Epithelial cell of prostate (primary cell): ENCODE measurements at places on chromosomes 3 and 15.

DNA sequence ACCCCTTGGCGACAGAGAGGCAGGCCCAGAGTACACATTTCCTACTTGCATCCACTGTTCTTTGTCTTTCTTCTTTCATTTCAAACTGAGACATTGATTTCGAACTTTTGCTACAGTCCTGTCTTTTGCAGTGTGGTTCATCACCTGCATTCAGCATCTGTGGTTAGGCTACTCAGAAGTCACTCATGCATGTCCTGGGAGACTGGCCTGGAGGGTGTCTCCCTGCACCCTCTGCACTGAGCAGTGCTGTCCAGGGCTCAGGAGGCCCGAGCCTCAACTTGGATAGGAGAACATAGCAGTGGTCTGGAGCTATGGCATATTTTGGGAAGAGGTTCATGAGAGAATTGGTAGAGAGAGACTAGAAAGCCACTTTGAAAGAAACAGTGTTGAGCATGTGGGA lies 240.2 kb upstream of the TPRG1 start:
- DNase-seq: no peak

DNA sequence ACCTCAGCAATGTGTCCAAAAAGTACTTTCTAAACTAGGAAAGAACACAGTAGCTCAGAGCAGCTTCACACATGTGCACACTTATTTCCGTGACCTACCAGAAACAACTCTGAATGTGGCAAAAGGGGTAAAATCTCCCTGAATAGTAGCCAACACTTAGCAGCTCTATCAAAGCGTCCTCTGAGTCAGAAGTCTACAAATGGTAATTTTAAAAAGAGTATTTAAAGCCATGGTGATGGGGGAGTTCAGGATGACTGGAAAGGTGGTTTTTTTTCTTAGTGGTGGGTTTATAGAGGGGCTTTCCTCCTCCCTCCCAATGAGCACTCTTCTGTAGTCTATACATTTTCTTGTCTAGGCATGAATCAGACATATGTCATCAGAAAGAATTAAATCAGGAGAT lies 223.8 kb upstream of the PRICKLE2 start:
- no peak for DNase-seq

- DNase-seq: no peak
Measured at GRCh38 chr3:7927015-7927414, 574.6 kb upstream of the LMCD1 start.

DNA sequence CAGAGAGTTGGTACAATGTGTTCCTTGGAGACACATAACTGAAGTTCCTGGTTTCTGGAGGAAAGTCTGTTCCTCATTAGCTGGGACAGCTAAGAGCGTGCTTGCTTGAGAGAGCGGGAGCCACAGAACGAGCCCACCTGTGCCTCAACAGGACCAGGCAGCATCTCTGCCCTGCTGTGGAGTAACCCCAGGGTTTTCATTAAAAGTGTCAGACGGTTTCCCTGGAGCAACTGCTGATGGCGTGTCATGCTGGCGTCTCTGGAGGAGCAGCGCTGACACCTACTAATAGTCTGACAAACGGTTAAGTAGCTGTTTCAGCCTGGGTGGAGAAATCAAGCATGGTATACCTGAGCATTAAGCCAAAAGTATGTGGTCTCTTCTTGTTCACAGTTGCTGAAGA lies 150.0 kb downstream of the MCTP2 start:
- no peak for DNase-seq
